ENCODE measurements at places on chromosomes 13 and 19.

- DNase-seq, result no peak
Measured at GRCh38 chr19:36140304-36141038, 605 bp downstream of the CAPNS1 start.

GRCh38 chr13:45439781-45440462 lies 21.7 kb upstream of the SLC25A30 start:
- DNase-seq, result no peak

GRCh38 chr19:32129141-32129540 lies 216.3 kb upstream of the ZNF507 start:
- DNase-seq, result no peak

- no peak for DNase-seq
Measured at GRCh38 chr19:55491546-55492360, 3.5 kb downstream of the SSC5D start.

DNA sequence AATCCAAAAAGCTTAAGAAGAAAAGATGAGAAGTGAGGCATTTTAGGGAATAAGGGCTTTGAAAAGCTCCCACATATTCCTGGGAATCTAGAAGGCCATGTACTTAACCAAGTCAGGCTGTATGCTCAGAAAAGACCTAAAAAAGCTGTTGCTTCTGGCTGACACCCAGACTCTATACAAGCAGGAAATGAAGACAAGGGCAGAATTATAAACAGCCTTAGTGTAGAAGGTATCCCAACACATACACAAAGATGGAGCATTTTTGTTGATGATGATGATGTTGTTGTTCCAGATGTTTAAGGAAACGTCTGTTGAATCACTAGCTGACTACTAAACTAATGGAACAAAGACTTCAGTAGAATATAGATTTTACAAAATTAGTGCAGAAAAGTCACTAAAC lies 26.1 kb upstream of the N4BP2L1 start:
- DNase-seq, result no peak

- no peak for DNase-seq
Measured at GRCh38 chr13:92589955-92590354, 636.7 kb upstream of the GPC6 start.

DNA sequence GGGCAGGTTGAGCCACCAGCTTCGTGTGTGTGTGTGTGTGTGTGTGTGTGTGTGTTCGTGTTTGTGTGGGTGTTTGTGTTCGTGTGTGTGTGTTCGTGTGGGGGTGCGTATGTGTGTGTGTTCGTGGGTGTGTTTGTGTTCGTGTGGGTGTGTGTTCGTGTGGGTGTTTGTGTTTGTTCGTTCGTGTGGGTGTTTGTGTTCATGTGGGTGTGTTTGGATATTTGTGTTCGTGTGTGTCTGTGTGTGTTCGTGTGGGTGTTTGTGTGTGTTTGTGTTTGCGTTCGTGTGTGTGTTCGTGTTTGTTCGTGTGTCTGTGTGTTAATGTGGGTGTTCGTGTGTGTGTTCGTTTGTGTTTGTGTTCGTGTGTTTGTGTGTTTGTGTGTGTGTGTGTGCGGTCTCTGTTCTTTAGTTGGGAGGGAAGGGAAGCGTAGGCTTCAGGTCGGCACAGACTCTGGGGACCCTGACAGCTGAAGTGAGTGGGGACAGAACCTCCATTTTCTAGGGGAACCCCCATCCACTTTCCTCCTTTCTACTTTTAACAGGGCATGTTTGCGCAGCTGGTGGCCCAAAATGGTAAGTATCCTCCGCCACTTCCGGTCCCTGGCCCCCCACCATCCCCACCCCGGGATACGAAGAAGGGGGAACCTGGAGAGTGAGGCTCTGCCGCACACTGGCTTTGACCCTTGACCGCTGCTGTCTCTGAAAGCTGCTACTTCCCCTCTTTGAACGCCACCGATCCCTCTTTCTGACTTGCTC lies 1.6 kb downstream of the TNFSF9 start:
- DNase-seq, result peak; percentile 36

- no peak for DNase-seq
Measured at GRCh38 chr13:25860265-25860664, 191.6 kb downstream of the SHISA2 start.

DNA sequence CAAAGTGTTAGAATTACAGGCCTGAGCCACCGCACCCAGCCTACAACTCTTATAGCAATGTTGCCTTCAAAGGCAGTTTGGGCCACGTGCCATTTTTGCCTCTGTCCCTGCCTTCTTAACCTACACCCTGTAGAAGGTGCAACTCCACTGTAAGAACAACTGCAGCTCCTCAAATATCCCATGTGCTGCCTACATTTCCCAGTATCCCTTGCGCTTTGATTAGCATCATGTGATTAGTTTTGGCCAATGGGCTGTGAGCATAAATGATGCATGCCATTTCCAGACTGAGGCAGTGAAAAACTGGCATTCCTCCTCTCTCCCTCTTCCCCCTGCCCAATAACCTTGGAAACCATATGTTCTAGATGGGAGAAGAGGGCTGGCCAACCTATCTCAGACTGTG lies 75.2 kb upstream of the MRI1 start:
- no peak for DNase-seq

- no peak for DNase-seq
Measured at GRCh38 chr13:59360108-59360507, 803.6 kb downstream of the DIAPH3 start.

- no peak for DNase-seq
Measured at GRCh38 chr19:10010247-10010691, at the start of gene COL5A3. Gene COL5A3 (minus strand): TSS chr19:10010504. CDS start chr19:10010385, 119 bp downstream.

GRCh38 chr19:41699968-41700323 lies 8.5 kb upstream of the CEACAM5 start:
- DNase-seq, result no peak

DNA sequence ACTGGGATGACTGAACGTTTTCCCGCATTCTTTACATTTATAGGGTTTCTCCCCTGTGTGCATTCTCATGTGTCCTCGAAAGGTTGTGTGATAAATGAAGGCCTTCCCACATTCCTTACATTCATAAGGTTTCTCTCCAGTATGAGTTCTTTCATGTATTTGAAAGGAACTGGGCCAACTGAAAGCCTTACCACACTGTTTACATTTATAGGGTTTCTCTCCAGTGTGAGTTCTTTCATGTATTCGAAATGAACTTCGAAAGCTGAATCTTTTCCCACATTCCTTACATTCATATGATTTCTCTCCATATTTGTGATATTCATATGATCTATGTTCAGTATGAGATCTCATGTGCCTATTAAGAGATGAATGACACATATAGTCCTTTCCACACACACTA lies 19.4 kb downstream of the ZNF709 start:
- DNase-seq, result no peak

DNA sequence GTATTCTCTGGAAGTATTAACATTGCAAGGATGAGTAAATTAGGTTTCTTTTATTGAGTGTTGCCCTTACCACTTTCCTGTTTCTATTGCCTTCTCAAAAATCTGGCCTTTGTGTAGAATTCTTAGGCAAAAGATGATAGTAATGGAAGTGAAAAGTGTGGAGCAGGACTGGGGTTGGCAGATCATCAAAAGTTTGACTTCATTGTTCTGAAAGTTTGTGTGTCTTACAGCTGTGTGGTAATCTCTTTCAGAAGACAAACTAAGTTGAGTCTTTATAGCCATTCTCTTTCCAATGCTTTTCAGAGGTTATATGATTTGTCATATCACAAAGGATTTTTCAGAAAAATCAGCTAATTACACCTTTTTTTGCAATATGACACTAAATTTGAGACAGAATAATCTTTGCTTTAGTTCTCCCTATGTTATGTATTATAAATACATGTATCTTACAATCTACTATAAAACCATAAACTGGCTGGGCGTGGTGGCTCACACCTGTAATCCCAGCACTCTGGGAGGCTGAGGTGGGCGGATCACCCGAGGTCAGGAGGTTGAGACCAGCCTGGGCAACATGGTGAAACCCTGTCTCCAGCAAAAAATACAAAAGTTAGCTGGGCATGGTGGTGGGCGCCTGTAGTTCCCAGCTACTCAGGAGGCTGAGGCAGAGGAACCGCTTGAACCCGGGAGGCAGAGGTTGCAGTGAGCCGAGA lies 8.7 kb upstream of the KCNRG start:
- DNase-seq, result no peak

DNA sequence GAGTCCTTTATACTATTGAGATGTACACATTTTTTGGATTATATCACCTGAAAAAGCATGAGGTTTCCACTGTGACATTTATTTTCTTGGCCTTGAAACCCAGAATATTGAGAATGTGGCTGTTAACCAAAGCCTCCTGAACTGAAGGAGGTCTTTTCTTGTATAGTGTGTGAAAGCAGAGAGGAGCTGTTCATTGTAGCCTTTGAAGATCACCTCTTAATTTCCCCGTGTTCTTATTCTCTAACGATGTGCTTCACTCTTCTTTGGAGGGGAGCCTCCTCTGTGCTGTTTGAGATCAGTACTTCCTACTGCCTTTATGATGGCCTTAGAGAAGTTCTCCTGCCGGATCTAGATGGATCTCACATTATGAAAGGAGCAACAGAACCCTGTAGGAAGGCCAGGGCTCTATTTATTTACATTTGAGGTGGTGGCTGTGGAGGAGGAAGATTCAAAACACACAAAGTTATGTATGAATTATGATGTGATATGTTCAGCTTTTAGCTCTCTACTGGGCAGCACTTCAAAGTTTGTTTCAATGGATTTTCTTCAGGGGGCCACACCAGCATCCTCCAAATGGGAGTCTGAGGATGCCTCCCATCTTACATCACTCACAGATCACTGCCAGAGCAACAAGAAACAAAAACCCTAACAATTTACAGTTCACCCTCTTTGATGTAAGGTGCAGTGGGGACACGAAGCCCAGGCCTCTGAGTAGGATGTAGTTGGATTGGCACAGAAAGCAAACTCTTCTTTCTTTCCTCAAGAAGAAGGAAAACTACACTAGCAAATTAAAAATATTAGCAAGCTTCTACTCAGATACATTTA lies 322.3 kb downstream of the DLEU7 start:
- no peak for DNase-seq

- no peak for DNase-seq
Measured at GRCh38 chr19:39828654-39829032, 5.3 kb downstream of the DYRK1B start.

- no peak for DNase-seq
Measured at GRCh38 chr13:104592127-104592526, 1525.9 kb upstream of the SLC10A2 start.

- DNase-seq, result no peak
Measured at GRCh38 chr13:82147526-82147925, 1734.7 kb downstream of the SLITRK1 start.

DNA sequence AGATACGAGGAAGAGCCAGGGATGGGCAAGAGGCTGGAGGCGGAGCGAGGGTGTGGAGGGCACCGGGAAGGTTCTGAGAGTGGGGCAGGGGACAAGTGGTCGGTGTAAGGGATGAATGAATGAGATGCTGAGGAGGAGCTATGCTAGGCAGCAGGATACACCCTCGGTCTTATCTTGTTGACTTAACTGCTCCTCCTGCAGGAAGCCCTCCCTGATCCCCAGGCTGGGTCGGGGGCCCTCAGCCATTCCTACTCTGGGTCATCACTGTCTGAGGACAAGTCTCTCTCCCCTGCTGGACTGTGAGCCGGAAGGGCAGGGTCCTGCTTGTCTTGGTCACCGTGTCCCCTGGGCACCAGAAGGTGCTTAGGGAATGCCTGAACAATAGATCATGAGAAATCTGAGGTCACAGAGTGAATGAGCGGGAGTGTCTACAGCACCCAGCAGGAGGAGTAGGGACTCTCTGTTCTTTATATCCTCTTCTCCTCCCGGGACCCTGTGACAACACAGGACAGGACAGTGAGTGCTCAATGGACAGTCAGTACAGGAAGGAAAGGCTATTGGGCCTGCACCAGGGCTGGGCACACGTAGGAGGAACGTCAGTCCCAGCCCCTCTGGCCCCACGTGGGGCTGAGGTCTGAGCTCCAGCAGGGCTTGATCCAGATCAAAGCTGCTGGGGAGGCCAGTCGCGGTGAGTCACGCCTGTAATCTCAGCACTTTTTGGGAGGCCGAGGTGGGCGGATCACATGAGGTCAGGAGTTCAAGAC lies 6.5 kb downstream of the NKPD1 start:
- no peak for DNase-seq

GRCh38 chr19:38676023-38676877 lies 28.8 kb downstream of the ACTN4 start:
- no peak for DNase-seq

DNA sequence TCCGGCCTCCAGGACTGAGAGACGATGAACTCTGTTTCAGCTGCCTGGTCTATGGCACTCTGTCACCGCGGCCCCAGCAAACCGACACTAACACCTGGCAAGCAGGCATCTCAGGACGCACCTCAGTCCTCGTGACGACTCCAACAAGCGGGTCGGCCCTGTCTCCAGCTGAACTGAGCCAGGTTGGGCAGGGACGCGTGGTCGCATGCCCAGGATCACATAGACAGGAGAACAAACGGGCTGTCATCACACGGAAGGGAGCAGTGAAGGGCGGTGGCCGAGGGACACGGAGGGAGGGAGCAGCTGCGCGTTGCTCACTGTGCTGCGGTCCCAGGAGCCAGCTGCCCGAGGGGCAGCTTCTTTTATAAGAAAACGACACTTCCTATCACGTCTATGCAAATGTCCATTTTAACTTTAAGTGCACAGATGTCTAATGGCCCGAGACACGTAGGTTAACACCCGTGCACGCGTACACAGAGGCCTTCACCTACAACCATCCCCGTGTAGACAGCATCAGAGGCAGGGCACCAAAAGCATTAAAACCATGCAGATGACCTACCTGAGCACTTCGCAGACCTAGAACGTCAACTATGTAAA lies 8.9 kb downstream of the SGTA start:
- no peak for DNase-seq
